Stimulated activated CD8-positive, alpha-beta memory T cell treated with anti-CD3 and anti-CD28 coated beads, Interleukin-4, amount 100 ng/mL, for 1 hour (primary cell): ENCODE measurements at places on chromosomes 5 and 9.

DNA sequence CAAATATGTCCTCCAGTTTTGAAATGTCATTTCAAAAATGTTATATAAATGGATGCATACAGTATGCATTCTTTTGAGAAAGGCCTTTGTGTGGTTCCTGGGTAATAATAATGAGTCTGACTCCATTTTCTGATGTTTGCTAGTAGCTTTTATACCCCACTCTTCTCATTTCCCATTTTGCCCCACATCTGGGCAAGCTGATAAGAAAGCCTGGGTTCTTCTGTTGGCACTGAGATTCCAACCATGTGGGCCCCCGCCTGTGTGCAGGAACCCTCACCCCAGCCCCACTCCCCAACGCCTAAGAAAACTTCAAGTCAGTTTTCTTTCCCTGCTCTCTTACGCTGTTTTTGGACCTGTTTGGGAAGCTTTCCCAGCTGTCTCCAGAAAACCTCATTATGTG is 89.4 kb downstream of the SNX18 start:
- DNase-seq: no peak

- DNase-seq: no peak
Measured at GRCh38 chr5:138954257-138955012, 79.3 kb upstream of the LRRTM2 start.

- no peak for DNase-seq
Measured at GRCh38 chr5:78234804-78235203, 59.7 kb downstream of the AP3B1 start.

DNA sequence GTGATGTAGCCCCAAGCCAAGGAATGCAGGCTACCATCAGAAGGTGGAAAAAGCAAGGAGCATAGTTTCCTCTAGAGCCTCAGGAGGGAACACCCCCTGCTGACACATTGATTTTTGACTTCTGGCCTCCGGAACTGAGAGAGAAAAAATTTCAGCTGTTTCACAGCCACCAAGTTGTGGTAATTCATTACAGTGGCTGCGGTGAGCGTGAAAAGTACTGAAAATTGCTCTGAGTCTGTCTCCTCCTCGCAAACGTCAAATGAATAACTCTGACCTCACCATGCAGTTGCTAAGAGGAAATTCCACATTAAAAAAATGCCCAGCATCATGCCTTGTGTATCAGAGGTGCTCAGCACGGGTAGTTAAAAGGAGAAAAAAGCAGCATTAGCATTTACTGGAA is 277.9 kb upstream of the MSX2 start:
- DNase-seq: no peak

- no peak for DNase-seq
Measured at GRCh38 chr9:137224830-137225694, at the start of gene CYSRT1. Gene CYSRT1 (plus strand): TSS chr9:137225174. CDS start chr9:137225622, 448 bp downstream.

DNA sequence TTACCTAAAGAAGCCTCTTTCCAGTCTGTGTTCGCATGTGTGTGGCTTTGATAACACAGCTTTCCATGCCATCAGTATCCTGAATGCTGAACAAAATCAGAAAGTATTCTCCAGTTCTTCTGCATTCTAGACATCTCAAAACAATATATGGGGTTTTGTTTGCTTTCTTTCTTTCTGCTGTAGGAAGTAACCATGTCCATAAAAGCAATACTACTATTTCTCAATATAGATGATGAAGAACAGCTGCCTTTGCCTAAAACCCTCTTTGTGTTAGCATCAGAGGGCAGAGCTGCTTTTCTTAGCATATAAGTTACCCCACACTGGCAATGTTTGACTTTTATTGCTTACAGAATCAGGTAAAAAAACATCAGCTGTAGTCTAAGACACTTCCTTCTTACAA is 963.6 kb downstream of the CDH12 start:
- no peak for DNase-seq

DNA sequence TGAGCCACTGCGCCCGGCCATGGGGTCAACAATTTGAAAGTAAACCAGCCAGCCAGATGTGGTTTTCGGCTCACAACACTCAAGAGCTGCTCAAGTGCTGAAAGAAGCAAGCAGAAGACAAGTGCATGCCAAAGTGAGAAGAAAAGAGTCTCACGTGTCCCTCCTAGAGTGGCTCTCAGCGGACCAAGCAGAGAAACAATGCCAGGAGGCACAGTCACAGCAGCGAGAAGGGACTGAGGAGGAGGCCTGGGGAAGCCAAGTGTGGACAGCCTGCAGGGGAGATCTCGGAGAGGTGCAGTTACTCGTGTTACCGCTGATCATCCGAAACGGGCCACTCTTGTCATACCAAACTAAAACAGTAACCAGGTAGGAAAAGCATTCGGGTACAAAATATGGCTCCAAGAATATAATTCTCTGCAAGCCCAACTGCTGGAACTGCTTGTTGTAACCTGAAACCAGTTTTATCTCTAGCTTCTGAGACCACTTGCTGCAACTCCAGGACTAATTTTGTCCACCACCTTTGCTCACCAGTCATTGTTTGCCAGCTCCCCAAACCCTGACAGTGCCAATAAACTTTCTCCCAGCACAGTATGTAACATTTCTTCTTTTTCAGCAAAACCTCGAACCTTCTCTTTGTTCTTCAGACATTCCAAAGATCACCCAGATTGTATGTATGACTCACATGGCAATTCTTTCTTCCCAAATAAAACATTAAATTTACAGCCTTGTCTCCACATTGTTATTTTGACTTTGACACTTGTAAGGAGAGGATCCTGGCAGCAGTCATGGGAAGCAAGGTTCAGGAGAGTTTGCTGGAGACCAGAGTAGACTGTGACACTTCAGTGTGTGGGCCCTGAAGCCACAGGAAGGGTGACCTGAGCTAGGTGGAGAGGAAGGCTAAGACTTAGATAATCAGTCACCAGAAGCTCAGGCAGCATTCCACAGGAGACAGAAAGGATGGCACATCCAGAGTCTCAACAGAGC is 6.3 kb downstream of the SLC35D2 start:
- no peak for DNase-seq

- DNase-seq: no peak
Measured at GRCh38 chr5:93602241-93603077, 19.4 kb downstream of the NR2F1 start.

DNA sequence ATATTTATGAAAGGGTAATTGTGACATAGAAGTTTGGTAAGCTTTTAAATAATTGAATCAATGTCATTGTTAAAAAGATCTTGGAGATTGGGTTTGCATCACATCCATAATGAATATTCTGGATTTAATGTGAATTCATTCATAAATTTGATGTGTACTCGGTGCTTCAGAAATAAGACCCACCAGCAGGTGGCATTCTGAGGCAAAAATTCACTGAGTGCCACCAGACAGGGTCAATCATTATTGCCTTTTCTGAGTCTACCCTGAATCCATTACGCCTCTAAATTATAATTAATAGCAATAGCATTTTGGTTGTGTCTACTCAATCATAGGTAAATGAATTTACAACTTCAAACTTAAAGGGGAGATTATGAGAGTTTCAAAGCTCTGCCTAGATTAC is 1.0 kb downstream of the TRPC7 start:
- no peak for DNase-seq

GRCh38 chr5:123585871-123586270 is 73.9 kb downstream of the CSNK1G3 start:
- DNase-seq: no peak

GRCh38 chr5:133387621-133388020 is 224.7 kb downstream of the FSTL4 start:
- DNase-seq: no peak

GRCh38 chr9:95313010-95313498 is 4.5 kb downstream of the FANCC start:
- no peak for DNase-seq

DNA sequence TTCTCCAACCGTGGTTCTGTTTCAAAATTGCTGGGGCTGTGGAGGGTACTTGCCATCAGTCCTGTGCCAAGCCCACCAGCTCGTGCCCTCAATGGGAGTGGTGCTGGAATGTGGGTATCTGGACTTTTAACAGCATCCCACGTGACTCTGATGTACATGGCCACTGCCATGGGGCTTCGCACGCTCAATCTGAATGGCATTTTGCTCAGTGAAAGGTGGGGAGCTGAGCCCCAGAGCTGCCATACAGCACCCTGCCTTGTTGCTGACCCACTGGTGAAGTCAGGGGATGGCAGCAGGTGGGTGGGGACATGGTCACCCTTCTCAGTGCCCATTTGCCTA is 16.6 kb upstream of the SYNPO start:
- DNase-seq: no peak

DNA sequence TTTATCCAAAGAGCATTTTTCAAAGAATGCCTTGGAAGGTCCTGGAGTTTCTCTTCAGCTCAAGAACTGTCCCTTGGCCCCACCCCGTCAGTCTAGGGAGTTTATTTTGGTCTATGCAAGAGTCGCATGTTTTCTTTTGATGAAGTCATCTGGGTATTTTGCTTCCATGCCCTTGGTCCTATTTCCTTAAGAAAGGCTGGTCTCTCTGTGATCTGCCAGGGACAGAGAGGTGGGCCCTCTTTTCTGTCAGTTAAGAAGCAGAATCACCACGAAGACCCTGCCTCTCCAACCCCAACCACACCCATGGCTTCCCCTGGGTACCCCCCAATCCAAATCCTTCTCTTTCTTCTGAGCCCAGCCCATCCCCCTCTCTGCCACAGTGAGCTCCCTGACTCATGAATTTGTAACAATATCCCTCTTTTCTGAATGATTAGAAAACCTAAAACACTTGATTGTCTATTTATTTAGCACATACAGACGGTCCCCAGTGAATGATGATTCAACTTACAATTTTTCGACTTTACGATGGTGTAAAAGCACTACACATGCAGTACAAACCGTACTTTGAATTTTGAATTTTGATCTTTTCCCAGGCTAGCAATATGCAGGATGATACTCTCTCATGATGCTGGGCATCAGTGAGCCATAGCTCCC is 163.5 kb upstream of the ADRA1B start:
- DNase-seq: no peak

DNA sequence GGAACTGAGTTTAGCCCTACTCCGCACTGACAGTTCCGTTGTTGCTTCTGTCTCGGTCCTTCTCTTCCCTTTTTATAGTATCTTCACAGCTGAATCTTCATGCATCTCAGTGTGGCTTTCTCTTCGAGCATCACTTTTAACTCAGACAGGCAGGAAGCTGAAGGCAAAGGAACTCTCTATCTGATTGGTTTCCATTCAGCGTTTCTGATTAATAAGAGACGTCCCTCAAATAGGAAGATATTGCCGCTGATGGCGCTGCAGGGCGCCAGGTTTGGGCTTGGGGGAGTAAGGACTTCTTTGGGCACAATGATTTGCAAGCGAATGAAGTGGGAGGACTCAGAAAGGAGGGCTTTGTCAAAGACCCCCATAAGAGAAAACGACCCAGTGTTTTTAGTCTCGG is at the start of gene CDH9:
Gene CDH9, minus strand, starts transcription at position 111 of the 400 bp plus-strand sequence. CDS start 50,253 bp downstream, outside the sequence.
- DNase-seq: no peak

DNA sequence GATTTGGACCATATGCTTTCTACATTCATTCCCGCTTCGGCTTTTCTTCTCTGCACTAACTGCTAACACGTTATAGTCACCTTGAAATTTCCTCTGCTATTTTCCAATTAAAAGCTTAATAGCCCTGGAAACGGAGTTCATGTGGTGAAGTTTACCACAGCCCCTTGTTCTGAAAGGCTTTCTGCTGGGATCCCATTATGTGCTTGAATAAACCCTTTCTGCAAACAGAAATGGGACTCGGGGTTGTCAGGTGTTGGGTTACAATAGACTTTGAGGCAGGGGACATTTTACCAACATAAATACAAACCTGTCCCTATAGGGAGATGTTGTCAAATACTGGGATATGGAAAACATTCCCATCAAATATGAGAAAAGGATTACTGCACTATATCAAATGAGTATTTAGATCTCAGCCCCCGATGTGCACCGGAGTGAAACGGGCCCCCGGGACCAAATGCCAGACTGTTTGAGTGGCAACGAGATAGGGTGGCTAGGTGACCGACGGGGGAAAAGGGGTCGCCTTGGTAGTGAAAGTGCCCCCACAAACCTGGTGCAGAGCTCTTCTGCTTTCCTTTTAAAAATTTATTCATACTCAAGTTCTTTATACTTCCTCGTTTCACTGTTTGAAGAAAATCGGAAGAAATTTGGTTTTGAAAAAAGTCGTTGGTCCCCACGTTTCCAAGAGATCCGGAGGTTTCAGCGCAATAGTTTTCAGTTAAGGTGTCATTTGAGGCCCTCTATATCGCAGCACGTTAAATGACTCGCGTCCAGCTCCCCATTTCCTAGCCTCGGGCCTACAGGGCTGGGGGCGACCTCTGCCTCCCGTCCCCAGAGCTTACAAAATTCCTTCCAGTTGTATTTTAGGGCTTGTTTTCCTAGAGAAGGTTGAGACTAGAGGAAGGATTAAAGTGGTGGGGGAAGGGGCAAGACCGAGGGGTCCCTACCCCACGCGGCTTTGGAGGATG is 2.1 kb upstream of the DMRT3 start:
- no peak for DNase-seq

GRCh38 chr9:128124451-128124850 is 3.1 kb downstream of the PTGES2 start:
- DNase-seq: no peak

GRCh38 chr9:123003466-123003865 is 30.0 kb upstream of the GPR21 start:
- no peak for DNase-seq

DNA sequence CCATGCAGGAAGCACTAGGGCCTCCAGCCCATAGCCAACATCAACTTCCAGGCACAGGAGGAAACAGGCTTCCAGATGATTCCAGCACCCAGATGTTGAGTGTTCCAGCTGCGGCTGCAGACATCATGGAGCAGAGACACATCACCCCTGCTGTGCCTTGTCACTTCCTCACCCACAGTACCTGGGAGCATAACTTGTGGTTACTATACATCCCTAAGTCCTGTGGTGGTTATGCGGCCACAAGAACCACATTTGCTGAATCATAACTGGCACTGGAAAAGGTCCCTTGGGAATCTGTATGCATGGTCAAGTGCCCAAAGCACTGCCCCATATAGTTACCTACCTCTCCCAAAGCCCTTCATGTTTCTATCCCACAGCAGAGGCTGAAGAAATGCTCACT is 56.6 kb downstream of the WHRN start:
- no peak for DNase-seq

DNA sequence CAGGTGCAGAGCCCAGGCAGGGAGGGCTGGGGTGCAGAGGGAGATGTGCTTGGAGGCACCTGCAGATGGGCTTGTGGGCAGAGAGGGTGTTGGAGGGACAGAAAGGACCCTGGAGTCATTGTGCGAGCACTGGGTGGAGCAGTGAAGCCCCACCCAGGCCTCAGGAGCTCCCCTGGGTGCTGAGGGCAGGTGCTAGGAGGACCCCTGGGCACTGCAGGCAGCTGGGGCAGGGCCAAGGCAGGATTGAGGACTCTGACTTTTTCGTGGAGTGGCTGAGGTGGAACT is 10.3 kb upstream of the SLC6A18 start:
- no peak for DNase-seq
